Heart left ventricle (tissue), 16 donors: ENCODE measurements at places on chromosomes 5 and 9. TPM values are rescaled to one million over a fixed set of nuclear protein-coding genes. Genes with fewer than 3 reads are reported as not detected.

GRCh38 chr9:137411260-137411644 lies 11.7 kb downstream of the EXD3 start:
- no peaks in the 10 kb centered on the region for H3K27me3 ChIP-seq
- H3K27ac ChIP-seq = peak overlapping the region; percentile 79
- DNase-seq = peak; percentile 68
- H3K36me3 ChIP-seq = no peaks in the 10 kb centered on the region

DNA sequence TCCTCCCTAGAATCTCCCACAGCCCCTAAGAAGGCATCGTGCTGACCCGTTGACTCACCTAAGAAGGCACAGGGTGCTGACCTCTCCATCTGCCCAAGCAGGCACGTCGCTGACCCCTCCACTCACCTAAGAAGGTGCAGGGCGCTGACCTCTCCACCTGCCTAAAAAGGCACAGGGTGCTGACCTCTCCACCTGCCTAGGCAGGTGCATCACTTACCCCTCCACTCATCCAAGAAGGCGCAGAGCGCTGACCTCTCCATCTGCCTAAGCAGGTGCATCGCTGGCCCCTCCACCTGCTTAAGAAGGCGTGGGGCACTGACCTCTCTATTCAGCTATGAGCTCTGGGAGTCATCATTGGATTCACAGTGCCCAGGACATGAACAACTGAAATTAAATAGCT lies 54.4 kb upstream of the FCN1 start:
- DNase-seq = peak; percentile 30
- H3K27ac ChIP-seq = no peak overlapping the region
- H3K27me3 ChIP-seq = peaks cover 7% of the 10 kb centered on the region

DNA sequence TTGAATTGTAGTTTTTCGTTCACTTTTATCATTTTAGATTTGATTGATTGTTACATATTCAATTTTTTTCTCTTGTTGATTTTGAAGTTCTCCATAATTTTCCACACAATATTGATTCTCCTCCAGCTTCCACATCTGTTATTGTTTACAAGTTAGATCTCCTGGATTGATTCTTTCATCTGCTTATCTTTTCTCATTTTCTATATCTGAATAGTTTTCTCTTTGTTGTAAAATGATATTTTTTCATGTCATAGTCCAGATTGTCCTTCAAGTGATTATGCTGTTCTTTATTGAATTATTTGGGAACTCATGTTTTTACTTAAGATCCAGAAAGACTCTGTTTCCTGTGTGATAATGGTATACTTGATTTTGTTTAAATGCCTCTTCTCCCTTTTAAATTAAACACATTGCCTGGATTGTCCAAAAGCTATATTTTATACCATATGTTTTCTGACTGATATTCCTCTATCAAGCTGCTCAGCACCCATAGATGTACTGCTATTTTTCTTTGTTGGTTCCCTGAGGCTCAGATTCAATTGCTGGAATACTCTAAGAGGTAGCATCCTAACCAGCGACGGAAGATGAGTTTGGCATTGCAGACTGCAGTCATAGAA lies 206.6 kb upstream of the PRR16 start:
- H3K36me3 ChIP-seq = no peaks in the 10 kb centered on the region
- DNase-seq = no peak
- H3K4me3 ChIP-seq = no peak overlapping the region
- H3K27ac ChIP-seq = no peak overlapping the region

DNA sequence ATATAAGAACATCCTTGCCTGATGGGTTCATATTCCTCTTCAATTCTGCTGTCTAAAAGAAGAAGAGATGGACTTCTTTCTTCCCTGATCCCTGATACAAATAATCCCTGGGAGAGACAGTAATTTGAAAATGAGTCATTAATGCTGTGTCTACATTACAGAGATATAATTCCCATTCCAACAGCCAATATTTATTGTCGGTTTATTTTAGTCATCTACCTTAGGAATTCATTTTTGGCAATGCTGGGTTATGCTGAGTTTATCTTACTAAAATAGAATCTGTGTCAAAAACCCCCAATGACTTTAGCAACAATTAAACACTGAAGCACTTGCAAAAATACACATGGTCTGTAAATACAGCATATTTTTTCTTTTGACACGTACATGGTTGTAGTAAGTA lies 23.9 kb downstream of the ZNF474 start:
- no peaks in the 10 kb centered on the region for H3K36me3 ChIP-seq
- H3K27ac ChIP-seq = no peak overlapping the region
- no peak overlapping the region for H3K4me3 ChIP-seq

- no peak overlapping the region for H3K27ac ChIP-seq
- H3K4me3 ChIP-seq = no peak overlapping the region
- peaks cover 50% of the 10 kb centered on the region for H3K4me1 ChIP-seq
- H3K36me3 ChIP-seq = no peaks in the 10 kb centered on the region
- H3K27me3 ChIP-seq = no peaks in the 10 kb centered on the region
- no peak for DNase-seq
Observed at GRCh38 chr5:95954716-95955115, 6.9 kb downstream of the ELL2 start.

GRCh38 chr9:117777823-117778222 lies 73.6 kb downstream of the TLR4 start:
- H3K4me3 ChIP-seq = no peak overlapping the region
- no peaks in the 10 kb centered on the region for H3K36me3 ChIP-seq
- DNase-seq = peak; percentile 20
- no peak overlapping the region for H3K27ac ChIP-seq
- no peaks in the 10 kb centered on the region for H3K27me3 ChIP-seq

- no peak for DNase-seq
- H3K4me1 ChIP-seq = no peaks in the 10 kb centered on the region
- no peak overlapping the region for H3K27ac ChIP-seq
- H3K36me3 ChIP-seq = no peaks in the 10 kb centered on the region
- H3K4me3 ChIP-seq = no peak overlapping the region
- H3K27me3 ChIP-seq = no peaks in the 10 kb centered on the region
Observed at GRCh38 chr5:145967296-145967695, 30.9 kb downstream of the SH3RF2 start.

DNA sequence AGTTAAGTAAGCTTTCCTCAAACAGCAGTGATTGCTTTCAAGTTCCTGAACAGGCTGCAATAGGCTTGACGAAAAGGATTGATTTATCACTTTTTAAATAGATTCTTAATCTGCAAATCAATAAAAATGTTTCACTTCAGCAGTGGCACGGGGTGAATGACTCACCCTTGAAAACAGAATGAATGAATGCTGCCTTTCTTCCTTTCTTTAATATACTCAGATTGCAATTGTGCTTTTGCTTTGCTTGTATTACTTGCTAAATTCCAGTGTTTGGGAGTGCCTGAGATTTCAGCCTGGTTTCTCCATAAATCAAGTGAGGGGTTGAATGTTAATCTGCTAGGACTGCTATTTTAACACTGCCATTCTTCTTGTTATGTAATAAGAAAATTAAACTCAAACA lies 1293.8 kb downstream of the PTPRD start:
- H3K4me1 ChIP-seq = no peaks in the 10 kb centered on the region
- no peak overlapping the region for H3K27ac ChIP-seq
- no peak overlapping the region for H3K4me3 ChIP-seq

GRCh38 chr5:67910546-67910945 lies 305.0 kb upstream of the PIK3R1 start:
- no peak for DNase-seq
- H3K36me3 ChIP-seq = no peaks in the 10 kb centered on the region
- H3K27me3 ChIP-seq = no peaks in the 10 kb centered on the region
- peaks cover 28% of the 10 kb centered on the region for H3K4me1 ChIP-seq
- no peak overlapping the region for H3K27ac ChIP-seq

DNA sequence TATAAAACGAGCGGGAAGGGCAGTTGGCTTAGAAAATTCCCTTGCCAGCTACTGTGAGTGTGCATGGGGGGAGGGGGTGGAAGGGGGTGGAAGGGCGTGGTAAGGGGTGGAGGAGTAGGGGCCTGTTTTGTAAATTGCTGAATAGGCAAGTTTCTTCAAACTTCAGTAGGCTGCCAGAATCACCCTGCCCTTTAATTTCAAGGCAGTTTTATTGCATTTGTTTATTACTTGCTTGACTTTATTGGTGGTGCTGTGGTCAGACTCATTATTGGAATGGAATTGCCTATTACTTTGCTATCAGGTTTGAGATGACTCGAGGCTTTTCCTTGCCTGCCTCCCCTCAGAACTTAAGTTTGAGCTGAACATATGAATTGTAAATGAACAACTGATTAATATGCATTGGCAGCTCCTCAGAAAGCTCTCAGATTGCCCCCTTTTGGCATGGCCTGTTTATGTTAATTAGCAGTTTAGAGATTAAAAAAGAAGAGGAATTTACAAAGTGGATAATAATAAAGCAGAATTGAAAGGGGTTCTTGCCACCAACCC lies 76.0 kb downstream of the SEMA6A start:
- no peaks in the 10 kb centered on the region for H3K4me1 ChIP-seq
- peaks cover 23% of the 10 kb centered on the region for H3K36me3 ChIP-seq
- DNase-seq = no peak
- no peak overlapping the region for H3K27ac ChIP-seq
- no peaks in the 10 kb centered on the region for H3K27me3 ChIP-seq

DNA sequence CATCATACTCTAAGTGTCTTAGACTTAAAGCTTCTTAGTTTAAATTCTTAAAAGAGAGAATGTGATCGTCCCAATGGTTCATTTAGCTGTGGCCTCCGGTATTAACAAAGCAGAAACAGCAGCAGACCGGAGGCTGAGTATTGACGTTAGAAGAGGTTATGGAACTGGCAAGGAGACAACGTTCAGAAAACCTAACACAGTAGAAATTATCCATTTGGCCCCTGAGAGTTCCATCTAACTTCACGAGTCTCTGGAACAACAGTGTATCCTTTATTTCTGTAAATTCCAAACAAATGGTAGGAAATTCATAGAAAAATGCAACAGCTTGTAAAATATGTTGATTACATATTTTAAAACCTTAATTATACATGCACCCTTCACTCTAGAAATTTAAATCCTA lies 107.3 kb upstream of the PTGER4 start:
- no peak overlapping the region for H3K4me3 ChIP-seq
- no peaks in the 10 kb centered on the region for H3K36me3 ChIP-seq
- H3K27me3 ChIP-seq = no peaks in the 10 kb centered on the region

DNA sequence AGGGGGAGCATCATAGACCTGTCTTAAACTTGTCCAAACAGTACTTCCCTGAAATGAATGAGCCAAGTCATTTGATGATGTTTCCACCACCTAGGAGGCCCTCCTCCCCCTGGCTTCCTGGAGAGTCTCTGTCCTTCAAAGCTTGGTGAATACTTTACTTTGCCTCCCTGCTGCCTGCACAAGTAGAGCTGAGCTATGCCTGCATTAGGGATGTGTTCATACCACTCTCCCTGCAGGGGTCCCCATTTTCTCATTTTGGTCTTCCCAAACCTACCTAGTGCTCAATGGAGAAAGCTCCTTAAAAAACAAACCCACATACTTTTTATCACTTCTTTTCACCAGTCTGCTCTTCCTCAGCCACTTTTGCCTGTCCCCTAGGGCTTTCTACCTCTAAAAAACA lies 7.7 kb downstream of the CCNI2 start:
- H3K4me1 ChIP-seq = no peaks in the 10 kb centered on the region
- peaks cover 52% of the 10 kb centered on the region for H3K36me3 ChIP-seq
- no peak for DNase-seq
- no peak overlapping the region for H3K4me3 ChIP-seq

DNA sequence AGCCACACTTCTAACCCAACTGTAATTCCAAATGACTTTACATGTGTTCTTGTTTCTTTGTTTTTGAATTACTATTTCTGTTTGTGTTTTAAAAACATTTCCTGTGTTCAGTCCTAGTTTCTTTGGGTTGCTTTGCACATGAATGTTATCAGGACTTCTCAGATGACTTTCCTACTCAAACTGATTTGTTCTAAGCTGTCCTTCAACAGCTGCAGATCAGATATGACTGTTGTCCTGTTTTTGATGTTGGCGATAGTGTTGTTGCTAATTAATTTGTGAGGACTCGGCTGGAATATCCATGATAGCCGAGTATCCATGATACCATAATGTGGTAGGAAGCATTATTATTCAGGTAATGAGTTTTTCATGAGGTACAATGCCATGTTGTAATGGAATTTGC lies 98.6 kb downstream of the CHSY3 start:
- no peak overlapping the region for H3K27ac ChIP-seq
- H3K36me3 ChIP-seq = no peaks in the 10 kb centered on the region
- no peaks in the 10 kb centered on the region for H3K27me3 ChIP-seq
- DNase-seq = no peak
- no peak overlapping the region for H3K4me3 ChIP-seq

DNA sequence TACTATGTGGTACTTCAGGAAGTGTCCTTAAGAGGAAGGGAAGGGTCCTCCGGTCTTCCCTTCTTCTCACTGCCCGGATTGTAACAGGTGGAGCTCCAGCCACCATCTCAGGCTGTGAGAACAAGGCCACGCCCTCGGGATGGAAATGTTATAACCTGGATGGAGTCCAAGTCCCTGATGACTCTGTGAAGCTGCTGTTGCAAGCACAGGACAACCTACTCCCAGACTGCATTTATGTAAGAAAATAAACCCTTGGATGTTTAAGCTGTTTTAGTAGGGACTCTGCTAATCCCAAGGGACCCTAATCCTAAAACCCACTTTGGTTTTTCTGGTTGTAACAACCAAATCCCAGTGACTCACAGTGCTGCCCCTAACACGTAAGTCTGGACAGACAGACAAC lies 221.6 kb downstream of the ACTL7B start:
- H3K27me3 ChIP-seq = no peaks in the 10 kb centered on the region
- no peaks in the 10 kb centered on the region for H3K4me1 ChIP-seq
- no peaks in the 10 kb centered on the region for H3K36me3 ChIP-seq
- no peak overlapping the region for H3K4me3 ChIP-seq

DNA sequence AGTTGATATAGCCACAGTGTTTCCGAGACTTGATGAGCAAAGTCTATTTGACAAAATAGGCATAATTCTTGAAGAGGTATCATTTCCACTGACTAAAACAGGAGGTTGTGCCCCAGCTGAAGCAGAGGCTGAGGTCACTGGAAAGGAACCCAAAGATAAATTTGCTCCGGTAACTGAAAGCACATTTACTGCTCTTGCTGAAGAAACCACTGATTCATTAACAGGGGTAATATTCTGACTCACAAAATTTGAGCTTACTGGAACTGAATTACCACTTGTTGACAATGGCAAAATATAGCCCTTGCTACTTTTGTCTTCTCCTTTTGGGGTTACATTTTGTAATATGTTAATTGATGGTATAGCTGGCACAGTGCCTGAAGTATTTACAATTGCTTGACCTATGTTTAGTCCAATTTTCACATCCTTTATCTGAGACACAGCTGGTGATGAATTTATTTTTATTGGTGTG lies 30.2 kb downstream of the MLANA start:
- H3K36me3 ChIP-seq = peaks cover 39% of the 10 kb centered on the region
- H3K27ac ChIP-seq = no peak overlapping the region

- DNase-seq = no peak
- no peaks in the 10 kb centered on the region for H3K27me3 ChIP-seq
- H3K36me3 ChIP-seq = no peaks in the 10 kb centered on the region
- no peak overlapping the region for H3K4me3 ChIP-seq
- no peak overlapping the region for H3K27ac ChIP-seq
Observed at GRCh38 chr9:124973807-124974206, 32.9 kb upstream of the GOLGA1 start.

DNA sequence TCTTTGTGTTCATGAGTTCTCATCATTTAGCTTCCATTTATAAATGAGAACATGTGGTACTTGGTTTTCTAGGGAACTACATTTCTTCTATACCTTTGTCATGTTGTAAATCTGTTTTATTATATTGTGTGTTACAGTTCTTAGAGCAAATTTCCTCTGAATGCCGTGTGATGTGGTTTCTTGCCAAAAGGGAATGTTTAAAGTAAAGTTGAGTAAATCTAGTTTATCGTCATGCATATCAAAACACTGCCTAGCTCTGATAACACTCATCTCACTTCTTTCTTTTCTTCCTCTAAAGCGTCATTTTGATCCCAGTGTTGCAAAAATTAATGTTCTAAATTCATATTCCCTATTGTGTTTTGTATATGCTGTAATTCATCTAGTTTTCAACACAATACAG lies 295.4 kb upstream of the HAPLN1 start:
- no peaks in the 10 kb centered on the region for H3K27me3 ChIP-seq
- H3K4me1 ChIP-seq = no peaks in the 10 kb centered on the region
- H3K4me3 ChIP-seq = no peak overlapping the region

Gene CNTFR
- 0.57 TPM for total RNA-seq

Gene KCNIP1
- not detected for total RNA-seq
